Activated CD8-positive, alpha-beta T cell treated with anti-CD3 and anti-CD28 coated beads for 36 hours (primary cell): ENCODE measurements at places on chromosomes 11 and 22.

DNA sequence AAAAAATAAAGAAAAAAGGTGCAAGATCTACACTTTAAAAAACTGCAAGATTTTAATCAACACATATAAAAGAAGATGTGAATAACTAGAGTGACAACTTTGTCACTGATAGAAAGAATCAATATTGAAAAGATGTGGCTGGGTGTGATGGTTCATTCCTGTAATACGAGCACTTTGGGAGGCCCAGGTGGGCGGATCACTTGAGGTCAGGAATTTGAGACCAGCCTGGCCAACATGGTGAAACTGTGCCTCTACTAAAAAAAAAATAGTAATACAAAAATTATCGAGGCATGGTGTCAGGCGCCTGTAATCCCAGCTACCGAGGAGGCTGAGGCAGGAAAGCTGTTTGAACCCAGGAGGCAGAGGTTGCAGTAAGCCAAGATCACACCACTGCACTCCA is 21.0 kb upstream of the FBLN1 start:
- DNase-seq, result no peak

- no peak for DNase-seq
These were observed 23.4 kb upstream of the NECTIN1 start for GRCh38 chr11:119752345-119752871.

GRCh38 chr11:9803685-9804418 is 140.0 kb downstream of the SWAP70 start:
- DNase-seq, result no peak

DNA sequence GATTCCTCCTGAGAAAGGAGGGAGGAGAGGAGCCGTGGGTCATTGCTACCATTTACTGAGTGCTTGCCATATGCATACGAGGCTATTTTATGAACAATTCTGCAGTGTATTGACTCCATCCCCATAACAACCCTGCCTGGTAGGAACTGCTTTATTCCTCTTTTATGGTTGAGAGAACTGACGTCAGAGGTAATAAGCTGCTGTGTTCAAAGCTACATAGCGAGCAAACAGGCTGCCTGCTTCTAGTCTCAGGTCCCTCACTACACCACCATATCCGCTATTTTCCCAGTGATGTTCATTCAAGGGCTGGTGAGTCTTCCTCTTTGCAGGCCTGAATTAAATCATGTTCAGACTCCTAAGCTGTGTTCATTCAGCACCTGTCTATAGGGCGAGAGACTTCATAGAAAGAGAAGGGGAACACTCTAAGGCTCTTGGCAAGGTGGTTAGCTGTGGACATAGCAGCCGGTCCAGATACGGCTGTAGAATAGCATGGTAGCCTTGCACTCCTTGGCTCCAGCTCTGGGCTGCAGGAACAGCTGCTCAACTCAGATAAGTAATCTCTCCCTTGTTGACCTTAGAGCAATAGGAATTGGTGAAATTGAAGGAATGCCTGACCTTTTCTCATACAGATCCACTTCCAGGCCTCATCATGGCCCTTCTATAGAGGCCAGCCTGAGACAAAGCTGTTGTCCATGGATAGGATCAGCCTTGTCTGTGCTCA is 82.6 kb downstream of the MICAL2 start:
- no peak for DNase-seq

DNA sequence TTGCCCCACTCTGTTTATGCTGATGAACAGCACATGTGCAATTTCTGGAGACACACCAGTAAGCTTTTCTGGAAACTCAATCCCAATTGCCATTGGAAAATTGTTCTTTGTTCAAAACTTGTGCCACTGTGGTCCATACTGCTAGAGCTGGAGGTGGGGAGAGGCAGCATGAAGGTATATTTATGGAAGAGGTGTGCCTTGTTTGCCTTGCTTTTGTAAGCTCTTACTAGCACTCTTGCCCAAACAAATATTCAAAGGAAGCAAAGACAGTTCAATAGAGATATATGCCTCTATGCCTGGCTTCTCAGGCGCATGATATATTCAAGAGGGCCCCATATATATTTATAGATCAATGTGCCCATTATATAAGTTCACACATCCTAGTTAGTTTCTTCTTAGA is 42.7 kb downstream of the TIMP3 start:
- no peak for DNase-seq

DNA sequence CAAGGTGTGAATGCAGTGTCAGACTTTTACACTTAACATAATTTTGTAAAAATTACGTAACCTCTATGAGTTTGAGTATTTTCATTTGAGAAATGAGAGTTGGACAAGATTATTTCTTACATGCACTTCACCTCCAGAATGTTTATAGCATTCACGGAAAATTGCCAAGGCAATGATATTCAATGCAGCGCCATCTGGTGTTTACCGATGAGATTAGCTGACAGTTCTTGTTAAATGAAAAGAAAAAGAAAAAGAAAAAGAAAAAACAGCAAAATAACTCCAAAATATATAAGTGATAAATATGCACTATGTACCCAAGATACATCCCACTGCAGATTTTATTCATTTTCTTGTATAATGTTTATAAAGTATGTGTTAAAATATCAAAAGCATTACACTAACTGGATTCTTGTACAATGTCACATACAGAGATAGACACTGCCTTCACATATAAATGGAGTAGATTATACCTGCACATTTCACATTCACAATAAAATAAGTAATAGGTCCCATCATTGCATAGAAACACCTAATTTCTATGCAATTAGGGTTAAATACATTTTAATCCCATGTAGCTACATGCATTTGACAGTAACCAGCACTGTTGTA is 976.3 kb upstream of the FAT3 start:
- DNase-seq, result peak; percentile 29

- no peak for DNase-seq
These were observed 77.0 kb upstream of the DDI1 start for GRCh38 chr11:103959279-103959942.
